ENCODE measurements at places on chromosomes 11 and 22.

- DNase-seq: no peak
Measured at GRCh38 chr11:118415062-118415738, 13.8 kb downstream of the ATP5MG start.

GRCh38 chr11:3962406-3962840 lies 107.0 kb downstream of the STIM1 start:
- no peak for DNase-seq

GRCh38 chr22:17770180-17771077 lies 3.8 kb downstream of the BID start:
- no peak for DNase-seq

DNA sequence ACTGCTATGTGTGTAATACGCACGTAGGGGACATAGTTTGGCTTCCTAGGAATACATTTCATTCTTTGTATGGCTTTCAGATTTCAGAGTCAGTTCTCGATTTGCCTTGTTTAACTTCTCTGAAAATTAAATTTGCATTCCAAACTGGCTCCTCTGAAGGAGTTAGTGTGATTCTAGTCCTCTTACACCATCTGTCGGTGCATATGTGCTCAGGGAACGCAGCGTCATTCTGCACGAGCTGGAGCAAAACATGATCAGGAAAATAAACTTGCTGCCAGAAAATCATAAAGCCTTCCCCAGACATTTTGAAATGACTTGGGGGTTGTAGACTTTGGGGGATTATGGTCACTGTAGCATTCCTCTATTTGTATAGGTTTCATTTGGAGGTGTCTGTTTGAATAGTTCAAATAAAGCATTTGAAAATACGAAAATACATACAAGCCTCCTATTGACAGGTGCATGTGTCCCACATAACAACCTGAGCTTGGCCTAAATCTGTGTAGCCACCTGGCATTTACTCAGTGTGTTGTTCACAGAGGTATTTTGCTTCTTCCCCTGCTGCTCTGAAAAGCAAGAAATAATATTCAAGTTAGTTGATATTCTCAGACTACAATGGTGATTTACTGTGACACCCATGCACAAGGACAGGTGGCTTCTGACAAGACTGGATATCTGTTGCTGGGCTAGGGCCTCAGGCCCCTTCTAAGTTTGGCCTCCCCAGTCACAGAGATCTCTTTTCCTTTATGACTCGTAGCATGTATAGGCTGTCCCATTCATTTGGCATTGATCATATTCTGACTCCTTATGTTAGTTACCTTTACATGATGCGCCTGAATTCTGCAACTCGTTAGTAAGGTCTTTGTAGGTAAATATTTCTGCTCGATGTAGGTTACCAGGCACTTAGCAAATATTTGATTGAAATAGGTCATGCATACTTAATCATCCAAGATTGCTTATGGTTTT lies 81.6 kb upstream of the SORL1-AS1 start:
- DNase-seq: no peak

GRCh38 chr22:24514241-24515026 lies 19.3 kb downstream of the UPB1 start:
- DNase-seq: no peak

GRCh38 chr11:11620173-11620920 lies 1.5 kb downstream of the GALNT18 start:
- no peak for DNase-seq

- no peak for DNase-seq
Measured at GRCh38 chr11:126318574-126319373, 14.9 kb downstream of the DCPS start.
